Activated naive CD4-positive, alpha-beta T cell treated with anti-CD3 and anti-CD28 coated beads, Interleukin-2, amount 50 U/mL, for 16 hours (primary cell): ENCODE measurements at places on chromosomes 2 and 18.

- DNase-seq, result peak; percentile 64
Measured at GRCh38 chr2:96868555-96869280, 1.2 kb downstream of the SEMA4C start.

- DNase-seq, result no peak
Measured at GRCh38 chr2:173349287-173349686, 5.4 kb upstream of the CDCA7 start.

GRCh38 chr2:239714116-239714515, 311.0 kb downstream of the NDUFA10 start:
- no peak for DNase-seq

GRCh38 chr2:167322795-167323194, 434.5 kb downstream of the XIRP2 start:
- no peak for DNase-seq

DNA sequence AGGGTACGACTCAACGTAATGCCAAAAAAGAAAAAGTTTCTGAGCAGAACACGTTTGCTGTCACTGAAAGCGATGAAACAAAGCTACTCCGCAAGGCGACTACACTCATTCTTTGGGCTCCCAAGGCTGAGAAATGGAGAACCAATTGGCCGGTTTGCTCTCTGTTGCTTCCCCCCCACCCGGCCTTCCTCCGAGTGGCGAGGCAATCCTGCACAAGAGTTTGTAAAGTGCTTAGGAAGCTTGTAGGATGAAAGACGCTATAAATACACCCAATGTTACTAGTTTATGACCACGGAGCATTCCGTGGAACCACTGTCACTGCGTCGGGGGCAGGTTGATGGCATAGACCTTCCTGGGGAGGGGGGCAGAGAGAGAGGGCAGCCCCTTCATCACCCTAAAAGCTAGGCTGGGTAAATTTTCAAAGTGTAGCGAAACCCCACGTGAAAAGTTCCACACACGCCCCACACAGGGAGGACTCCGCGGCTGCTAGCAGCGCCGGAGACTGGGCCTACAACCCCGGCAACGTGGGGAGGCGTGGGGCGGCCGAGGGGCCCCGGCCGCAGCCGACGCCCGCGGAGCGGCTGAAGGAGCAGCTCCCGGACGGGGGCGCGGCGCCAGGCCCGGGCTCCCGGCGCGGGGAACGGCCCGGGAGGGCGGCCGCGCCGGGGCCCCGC, 915 bp downstream of the CUL3 start:
- peak; percentile 33 for DNase-seq

GRCh38 chr2:211564441-211564840, 974.2 kb downstream of the ERBB4 start:
- DNase-seq, result no peak

DNA sequence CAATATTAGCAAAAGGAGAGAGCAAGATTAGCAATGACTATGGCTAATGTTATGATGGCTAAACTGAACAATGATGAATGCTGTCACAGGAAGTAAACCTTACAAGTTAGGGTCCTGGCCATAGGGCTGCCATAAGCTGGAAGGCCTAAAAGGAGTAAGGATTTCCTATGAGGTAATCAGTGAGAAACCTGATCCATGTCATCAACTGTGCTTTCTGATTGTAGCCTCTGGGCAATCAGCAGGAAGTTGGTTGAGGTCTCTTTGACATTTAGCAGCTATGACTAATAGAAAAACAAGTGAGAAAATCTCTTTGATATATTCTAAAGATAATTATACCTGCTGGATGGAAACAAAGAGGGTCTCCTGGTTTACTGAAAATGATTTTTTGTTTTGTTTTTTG, 193.0 kb downstream of the RAB3GAP1 start:
- DNase-seq, result no peak

- no peak for DNase-seq
Measured at GRCh38 chr2:229947544-229947943, 25.2 kb downstream of the FBXO36 start.

DNA sequence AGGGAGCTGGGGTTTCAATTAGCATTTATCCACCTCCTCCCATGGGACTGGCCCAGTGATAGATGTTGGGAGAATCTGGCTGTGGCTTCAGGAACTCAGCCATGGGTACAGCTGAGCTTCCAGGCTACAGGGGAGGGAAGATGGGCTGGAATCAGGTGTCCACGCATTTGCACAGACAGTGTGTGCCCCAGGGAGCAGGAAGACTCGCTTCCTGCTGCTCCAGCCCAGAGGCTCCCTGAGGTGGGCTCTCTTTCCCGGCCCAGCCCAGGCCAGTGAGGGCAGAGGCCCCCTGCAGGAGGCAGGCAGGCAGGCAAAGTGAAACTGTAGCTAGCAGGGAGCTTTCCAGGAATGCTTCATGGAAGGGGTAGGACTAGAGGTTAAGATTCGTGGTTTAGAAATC, 28.7 kb downstream of the DYSF start:
- DNase-seq, result no peak

DNA sequence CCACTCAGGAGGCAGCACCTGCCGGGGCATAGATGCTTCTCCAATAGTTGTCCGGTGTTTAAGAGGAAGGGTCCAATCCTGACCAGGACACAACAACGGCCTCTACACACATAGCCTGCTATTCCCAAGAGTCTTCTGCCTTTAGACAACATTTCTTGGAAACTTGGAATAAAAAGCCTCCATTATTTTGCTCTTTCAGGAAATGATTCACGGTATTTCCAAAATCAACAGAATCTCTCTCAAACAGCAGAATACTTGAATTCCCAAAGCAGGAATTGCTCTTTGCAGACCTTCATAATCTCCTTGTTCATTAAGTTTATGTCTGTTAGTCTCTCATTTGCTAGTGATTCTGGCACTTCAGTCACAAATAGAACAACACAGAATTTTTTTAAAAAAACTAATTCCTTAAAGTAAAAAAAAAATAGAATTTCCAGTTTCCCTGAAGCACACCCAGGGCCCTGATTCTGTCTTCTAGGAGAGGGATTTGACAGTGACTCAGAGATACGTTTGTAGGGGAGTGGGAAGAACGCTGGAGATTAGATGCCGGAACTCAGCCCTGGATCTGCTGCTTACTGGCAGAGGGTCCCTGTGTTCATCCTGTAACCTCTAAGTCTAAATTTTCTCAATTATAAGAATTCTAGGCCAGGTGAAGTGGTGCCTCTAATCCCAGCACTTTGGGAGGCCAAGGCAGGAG, 74.7 kb downstream of the NAB1 start:
- no peak for DNase-seq

- no peak for DNase-seq
Measured at GRCh38 chr18:6728331-6728730, 1.2 kb upstream of the ARHGAP28 start.

DNA sequence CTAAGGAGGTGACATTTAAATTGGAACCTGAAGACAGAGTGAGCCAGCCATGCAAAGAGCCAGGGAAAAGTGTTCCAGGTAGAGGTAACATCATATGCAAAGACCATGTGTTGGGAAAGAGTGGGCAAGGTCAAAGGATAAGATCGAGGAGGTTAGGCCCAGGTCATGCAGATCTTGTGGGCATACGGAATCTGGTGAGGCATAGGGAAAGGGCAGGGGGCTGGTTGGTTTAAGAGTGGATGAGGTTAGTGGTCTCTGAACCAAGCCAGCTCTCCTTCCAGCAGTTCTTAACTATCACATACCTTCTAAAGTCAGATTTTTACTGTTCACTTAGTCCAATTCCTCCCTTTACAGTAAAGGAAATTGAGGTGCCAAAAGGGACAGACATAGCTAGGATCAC, 3.0 kb downstream of the ANKRD53 start:
- no peak for DNase-seq

DNA sequence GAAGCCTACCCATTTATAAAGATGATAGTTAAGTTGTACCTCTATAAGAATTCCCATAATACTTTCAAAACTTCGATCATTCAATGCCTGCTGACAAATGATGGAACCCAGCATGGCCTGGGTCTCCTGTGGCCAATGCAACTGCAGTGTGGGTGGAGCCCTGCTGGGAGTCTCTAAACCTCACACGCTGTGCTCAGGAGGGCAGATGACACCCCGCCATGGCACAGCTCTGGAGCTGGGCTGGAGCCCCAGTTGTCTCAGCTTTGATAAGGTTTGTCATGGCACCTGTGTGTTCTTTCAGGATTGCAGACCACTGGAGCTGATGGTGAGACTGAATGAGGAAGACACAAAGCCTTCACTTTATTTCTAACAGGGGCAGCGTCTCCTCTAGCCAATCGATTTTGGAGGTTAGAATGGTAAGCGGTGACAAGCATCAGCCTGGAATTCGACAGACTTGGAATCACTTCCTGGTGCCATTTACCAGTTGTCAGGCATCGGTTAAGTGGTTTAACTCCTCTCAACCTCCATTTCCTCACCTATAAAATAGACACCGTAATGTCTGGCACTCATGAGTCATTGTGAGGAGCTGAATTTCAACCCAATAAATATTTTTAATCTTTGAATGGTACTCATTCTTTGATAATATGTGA, 383.6 kb upstream of the SALL3 start:
- no peak for DNase-seq

GRCh38 chr2:147327613-147328012, 517.2 kb upstream of the ACVR2A start:
- DNase-seq, result no peak

DNA sequence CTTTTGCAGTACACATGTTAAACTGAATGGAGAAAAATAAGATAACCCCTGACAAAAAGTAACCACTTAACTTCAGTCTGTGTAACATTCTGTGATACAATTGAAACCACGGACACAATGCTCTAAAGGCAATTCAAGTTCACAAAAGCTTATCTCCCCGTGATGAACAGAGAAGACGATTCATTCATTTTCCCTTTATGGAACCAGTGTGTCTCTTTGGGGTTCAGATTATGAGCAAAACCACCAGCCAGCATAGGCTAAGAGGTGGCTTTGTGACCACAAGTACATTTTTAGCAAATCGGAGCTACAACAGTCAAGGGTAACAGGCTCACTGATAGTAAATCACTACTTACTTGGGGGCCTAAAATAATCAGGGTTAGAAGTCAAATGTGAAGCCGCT, 120.6 kb upstream of the SMAD7 start:
- DNase-seq, result no peak

DNA sequence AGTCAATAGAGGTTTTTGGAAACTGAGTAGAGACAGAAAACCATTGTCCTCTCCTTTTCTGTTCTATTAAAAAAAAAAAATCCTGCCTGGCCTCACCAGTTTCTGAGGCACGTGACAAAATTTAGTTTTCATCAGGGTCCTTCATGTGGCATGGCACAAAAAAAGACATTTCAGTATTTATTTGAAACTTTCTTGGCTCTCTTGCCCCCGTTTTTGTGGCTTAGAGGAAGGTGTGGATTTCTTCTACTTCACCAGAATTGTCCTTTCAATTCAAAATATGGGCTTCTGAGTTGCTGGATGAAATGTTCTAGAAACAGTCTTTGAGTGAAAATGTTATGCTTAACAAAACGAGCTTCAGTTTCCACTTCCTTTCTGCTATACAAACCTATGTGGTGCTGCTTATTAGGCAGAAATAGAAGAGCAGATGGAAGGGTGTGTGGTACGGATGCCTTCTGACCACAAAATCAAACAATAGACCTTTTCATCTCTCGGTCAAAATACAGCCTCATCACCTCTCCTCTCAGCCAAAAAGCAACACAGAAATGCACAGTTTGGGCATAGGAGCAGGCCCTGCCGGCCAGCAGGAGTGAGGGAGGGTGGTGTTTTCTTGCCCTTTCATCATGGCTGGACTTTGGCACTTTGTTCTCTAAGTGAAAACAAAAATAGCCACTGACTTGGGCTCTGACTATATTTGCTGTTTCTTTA, 89.2 kb downstream of the SH3RF3 start:
- DNase-seq, result no peak
